ENCODE measurements at places on chromosomes 5 and 9.

DNA sequence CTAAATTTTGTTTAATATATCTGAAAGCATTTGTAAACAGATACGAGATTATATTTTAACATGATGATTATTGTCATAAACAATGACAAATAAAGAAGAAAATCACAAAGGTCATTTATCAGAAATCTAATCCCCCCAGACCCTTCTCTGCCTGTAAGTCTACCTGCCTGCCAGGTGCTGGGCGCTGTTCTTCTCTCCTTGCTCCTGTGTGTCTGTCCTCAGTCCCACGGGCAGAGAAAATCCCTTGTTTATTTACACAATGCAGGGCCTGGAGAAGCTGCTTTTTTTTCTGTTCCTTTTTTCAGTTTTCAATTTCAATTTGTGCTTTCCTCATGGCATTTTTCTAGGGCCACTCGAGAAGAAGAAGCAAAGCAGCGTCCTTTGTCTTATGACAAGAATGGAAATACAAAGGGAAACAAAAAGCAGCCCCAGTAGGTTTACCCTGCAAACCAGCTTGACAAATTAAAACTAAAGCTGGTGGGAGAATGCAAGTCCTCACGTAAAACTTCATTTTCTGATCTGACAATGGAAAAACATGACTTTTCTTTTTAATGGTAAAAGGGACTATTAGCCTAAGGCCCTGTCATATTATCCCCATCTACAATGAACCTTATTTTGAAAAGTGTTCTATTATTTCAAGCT, 282.4 kb upstream of the KLF9 start:
- DNase-seq: no peak

- no peak for DNase-seq
Measured at GRCh38 chr9:90288275-90288639, 354.4 kb downstream of the DIRAS2 start.

DNA sequence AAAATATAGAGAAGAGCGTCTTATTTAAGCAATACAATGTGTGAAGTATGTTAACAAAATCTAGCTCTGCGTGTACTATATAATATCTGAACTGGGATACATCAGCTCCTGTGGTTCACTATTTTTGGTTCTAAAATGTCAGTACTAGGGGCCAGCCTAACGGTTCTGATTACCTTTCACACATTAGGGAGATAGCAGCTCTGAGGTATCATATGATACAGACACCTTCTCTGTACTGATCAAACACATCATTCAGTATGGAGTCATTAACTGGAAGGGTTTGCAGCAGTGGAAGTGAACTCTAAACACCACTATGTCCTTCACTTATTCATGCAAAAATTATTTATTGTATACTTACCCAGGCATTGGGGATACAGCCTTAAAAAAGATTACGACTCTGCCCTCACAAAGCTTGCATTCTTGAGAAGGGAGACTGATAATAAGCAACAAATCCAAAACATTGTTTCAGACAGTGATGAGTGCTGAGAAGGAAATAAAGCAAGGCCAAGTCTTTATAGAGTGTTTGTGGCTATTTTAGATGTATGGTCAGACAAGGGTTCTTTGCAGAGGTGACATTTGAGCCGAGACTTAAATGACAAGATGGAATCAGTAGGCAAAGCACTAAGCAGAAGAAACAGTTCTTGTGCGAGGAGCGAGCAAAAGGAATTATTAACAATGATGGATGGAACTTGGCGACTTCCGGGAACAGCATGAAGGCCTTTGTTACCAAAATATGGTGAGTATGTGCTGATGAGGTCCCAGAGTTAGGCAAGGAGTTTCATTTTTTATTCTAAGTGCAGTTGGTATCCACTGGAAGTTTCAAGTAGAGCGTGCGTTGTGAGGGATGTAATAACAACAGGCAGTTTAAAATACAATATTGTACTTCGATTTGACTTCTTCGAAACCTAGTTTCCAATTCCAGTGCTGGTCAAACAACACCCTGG, 1.8 kb upstream of the LNPEP start:
- DNase-seq: no peak

DNA sequence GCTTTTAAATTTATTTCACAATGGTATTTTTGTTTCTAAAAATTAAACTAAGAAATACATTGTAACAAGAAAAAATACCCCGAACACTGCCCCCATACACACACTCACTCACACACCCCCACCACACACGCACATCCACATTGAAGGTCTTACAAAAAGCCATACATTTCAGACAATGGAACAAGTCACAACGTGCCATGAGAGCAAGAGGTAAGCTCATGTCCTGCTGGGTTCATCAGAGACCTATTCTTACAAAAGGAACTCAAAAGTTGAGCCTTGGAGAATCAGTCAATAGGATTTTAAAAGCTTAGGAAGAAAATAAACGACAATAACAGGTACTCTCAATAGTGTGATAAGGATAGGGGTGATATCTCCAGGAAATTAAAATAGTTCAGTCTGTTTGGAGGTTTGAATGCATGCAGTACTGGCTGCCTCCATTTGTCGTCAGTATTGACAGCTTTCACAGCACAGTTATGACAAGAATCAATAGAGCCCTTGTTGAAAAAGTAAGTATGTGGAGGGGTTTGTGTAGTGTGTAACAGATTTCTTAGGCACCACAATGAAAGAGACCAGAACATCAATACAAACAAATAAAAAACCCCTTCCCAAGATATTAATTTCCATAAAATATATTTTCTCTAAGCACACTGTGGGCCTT, 1826.2 kb upstream of the CDH6 start:
- no peak for DNase-seq

GRCh38 chr5:180071531-180072255, at the start of gene RNF130:
Gene RNF130 (minus strand): TSS chr5:180071759. CDS start chr5:180071702, 57 bp downstream.
- DNase-seq: peak; percentile 81

- DNase-seq: no peak
Measured at GRCh38 chr5:14436801-14437542, 144.6 kb upstream of the OTULINL start.

- DNase-seq: no peak
Measured at GRCh38 chr9:5819174-5819573, 13.7 kb downstream of the ERMP1 start.

DNA sequence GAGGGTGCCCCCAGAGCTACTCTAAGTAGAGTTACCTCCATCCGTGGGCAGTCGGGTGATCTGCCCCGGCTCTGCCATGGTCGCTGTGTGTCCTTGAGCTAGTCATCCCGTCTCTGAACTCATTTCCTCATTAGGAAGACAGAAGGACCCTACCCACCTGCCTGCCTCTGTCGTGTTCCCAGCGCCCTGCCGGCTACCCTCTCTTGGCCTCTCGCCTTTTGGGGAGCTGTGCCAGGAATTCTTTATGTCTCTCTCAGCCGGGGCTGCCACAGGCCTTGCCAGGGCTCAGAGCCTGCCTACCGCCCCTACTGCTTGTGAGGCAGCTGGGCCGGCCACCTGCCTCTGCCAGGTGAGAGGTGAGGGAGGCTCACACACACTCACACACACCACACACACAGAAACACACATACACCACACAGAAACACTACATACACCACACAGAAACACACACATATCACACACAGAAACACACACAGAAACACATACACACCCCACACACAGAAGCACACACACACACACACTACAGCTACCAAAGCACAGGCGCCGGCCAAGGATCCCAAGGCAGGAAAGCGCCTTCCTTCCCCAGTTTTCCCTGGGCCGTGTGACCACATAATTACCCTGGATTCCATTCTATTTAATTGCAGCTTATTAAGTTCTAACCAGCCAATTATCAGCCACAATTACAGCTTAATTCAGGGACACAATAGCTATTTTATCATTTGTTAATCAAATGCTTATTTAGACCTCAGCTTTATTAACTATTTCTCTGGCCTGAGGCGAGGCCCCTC, 41.7 kb downstream of the UNC5A start:
- DNase-seq: no peak

GRCh38 chr5:106314221-106314824, 1356.4 kb downstream of the EFNA5 start:
- DNase-seq: no peak

- no peak for DNase-seq
Measured at GRCh38 chr5:15679161-15679560, 179.2 kb downstream of the FBXL7 start.

DNA sequence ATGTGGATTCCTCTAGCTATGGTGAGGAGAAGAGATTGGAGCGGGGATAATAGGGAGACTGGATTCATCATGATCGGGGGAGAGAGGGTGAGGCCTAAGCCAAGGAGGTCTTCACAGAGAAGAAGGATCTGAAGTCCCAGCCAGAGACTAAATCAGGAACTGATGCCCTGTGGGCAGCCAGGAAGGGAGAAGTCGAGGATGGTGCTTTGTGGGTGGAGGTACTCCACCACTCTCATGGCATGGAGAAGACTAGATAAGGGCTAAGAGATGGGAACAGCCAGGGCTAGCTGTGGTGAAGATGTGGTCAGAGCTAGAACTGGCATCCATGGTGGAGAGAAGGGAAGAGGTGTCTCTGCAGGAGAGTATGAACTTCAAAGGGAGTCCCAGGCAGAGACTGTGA, 3.0 kb upstream of the RGS14 start:
- DNase-seq: no peak

GRCh38 chr5:176836811-176837706, 26.7 kb downstream of the UNC5A start:
- no peak for DNase-seq

- DNase-seq: no peak
Measured at GRCh38 chr9:100287186-100287585, 65.6 kb downstream of the TEX10 start.

- no peak for DNase-seq
Measured at GRCh38 chr5:41356786-41357185, 143.5 kb upstream of the C6 start.

DNA sequence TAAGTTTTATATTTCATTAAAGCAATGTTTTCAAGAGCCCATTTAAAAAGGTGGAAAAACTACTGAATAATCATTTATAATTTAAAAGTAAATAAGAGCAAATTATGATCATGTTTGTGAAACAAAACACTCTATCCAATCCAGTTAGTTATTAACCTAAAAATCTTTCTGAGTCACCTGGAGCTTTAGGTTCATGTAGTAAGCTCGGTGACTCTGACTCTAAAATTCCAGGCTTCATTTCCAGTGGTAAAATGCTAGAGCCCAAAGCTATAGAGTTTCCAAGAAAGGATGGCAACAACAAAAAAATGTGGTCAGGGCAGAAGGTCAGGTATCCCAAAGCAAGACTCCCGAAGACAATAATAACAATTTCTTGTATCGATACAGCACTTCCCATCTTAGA, 76.1 kb upstream of the SPOCK1 start:
- DNase-seq: no peak

DNA sequence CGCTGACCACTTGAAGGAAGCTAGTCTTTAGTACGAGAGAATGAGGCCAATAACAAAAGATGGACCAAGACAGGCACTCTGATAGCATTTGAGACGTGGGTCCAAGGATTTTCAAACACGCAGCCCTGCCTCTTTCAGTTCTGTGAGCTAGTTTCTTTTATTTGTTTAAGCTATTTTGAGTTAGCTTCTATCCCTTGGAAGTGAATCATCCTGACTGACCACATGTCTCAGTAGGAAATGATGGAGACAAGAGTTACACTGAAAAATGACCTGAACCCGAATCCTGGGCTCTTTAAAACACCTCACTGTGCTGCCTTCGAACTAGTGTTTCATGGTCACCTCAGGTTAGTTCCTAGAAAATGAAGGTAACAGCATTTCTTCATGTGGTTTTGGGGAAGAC, 9.9 kb downstream of the TEK start:
- peak; percentile 14 for DNase-seq

GRCh38 chr5:97297704-97298091, 114.7 kb upstream of the RIOK2 start:
- DNase-seq: no peak

Data from amniotic stem cell (primary cell).